ENCODE measurements at places on chromosomes 5 and 9.

GRCh38 chr5:6584727-6585126, 48.1 kb downstream of the NSUN2 start:
- DNase-seq, result no peak

GRCh38 chr9:124813041-124813440, 36.1 kb downstream of the OLFML2A start:
- DNase-seq, result no peak

- DNase-seq, result no peak
Measured at GRCh38 chr5:78362220-78362619, 1.8 kb downstream of the SCAMP1 start.

DNA sequence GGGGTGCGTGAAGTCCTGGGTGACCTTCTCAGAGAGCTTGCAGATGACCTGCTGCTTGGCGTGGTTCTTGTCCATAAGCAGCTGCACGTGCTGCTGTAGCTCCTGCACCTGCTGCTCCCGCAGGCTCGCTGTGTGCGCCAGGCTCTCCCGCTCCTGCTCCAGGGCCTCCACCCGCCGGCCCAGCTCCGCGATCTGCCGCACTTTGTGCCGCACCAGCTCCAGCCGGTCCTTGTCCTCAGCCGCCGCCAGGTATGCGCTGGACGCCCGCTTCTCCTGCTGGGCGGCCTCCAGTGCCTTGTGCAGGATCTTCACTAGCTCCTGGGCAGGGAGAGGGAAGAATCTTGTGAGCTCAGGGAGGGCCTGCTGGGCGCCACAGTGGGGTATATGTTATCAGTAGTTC, 28.5 kb upstream of the CORO2A start:
- no peak for DNase-seq

DNA sequence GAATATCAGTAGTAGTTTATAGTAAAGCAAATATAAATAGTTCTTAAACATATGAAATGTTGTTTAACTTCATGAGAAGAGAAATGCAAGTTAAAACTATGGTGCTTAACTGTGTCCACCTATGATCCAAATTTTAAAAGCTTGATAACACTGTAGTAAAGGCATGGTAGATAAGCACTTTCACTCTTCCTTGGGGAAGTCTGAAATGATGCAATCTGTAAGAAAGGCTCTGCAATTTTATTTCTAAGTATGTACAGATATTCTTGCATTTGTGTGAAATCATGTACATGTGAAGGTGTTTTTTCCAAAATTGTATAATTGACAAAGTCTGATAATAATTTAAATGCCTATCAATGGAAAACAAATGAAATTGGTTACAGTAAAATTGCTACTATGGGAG, 66.9 kb downstream of the SYK start:
- DNase-seq, result no peak

DNA sequence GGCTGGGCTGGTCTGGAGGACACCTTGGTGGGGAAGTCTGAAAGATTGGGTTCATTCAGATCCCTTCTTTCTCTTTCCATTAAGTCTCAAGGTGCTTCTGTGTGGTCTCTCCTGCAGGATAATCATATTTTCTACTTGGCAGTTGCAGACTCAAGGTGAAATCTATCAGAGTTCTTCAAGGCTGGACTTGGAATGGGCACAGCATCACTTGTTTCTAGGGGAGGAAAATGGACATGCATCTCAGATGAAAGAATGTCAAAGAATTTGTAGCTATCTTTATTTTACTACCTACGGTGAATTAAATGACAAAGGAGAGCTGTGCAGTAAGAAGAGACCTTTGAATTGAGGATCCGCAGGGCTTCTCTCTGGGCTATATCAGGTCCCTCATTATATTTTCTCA, 69.8 kb upstream of the PAPPA start:
- DNase-seq, result no peak

DNA sequence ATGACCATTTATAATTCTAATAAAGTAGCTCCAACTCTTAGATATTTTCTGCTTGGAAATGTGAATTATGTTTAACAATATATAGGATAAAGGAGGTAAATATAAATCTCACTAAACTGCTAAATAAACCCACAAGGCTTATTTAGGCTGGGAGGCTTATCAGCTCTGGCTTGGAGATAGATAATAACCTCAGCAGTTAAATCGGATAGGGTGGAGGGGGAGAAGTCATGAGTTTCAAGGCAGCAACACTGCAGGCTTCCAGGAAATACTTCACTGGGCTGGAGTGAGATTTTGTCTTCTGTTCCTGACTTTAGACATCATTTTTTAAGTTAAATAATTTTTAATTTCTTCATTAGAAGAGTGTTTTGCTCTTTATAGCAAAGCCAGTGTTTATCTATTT, 80.0 kb upstream of the ITGA2 start:
- no peak for DNase-seq

DNA sequence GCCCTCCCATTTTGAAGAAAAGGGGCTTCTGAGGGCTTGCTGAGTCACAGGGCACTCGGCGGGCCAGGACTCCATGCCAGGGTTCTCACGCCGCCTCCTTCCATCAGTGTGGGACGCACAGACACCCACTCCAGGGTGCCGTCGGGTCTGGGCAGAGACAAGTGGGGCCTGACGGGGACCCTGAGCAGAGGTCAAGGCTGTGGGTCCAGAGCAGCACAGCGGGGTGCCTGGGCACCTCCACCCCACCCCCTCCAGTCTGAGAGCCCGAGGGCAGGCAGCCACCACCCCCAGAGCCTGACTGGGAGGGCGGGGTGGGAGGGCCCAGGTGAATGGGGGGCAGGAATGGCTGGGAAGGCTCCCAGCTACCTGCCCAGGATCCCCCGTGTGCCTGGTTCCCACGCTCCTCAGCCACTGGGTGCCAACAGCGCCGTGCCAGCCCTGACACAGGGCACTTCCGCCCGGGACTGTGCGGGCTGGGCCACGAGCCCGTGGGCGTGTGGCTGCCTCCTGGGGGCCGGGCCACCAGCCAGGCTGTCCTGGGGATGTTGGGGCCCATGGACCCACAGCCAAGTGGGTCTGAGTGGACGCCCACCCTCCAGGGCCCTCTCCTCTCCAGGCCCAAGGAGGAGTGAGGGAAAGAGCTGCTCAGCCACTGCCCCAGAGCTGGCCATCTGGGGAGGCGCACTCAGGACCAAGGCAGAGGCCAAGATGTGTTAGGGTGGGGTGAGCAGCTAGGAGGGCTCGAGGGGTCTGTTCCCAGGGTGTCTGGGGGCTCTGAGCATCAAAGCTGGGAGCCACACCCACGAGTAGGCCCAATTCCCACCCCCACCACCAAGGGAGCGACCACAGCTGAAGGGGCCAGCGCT, 10.1 kb upstream of the NRARP start:
- no peak for DNase-seq

- DNase-seq, result no peak
Measured at GRCh38 chr9:127083138-127083980, 39.1 kb downstream of the ANGPTL2 start.

DNA sequence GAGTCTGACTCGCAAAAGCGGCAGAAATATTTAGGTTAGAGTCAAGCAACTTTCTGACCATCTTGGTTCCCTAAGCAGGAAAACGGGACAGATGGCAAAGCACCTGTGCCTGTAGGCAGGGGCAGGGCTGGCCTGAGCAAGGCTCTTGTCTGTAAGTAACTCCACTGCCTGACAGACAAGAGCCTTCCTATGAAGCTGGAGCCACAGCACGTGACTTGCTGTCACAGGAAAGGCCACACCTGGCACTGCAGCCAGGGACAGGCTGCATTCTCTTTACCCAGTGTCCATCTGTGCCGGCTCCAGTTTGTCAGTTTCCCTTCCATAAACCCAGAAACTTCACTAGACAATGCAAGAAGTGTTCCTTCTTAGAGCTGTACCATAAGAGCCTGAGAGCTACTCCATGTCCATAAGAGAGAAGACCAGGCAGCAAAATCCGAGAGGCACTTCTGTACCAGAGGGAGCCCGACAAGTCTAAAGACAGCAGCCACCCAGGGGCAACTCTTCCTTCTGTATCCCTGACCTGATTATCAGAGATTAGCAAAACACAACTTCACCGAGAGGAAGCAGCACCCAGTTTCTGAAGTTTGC, 78.1 kb downstream of the GPR21 start:
- DNase-seq, result no peak

GRCh38 chr5:116305899-116306298, 221.1 kb downstream of the COMMD10 start:
- no peak for DNase-seq

DNA sequence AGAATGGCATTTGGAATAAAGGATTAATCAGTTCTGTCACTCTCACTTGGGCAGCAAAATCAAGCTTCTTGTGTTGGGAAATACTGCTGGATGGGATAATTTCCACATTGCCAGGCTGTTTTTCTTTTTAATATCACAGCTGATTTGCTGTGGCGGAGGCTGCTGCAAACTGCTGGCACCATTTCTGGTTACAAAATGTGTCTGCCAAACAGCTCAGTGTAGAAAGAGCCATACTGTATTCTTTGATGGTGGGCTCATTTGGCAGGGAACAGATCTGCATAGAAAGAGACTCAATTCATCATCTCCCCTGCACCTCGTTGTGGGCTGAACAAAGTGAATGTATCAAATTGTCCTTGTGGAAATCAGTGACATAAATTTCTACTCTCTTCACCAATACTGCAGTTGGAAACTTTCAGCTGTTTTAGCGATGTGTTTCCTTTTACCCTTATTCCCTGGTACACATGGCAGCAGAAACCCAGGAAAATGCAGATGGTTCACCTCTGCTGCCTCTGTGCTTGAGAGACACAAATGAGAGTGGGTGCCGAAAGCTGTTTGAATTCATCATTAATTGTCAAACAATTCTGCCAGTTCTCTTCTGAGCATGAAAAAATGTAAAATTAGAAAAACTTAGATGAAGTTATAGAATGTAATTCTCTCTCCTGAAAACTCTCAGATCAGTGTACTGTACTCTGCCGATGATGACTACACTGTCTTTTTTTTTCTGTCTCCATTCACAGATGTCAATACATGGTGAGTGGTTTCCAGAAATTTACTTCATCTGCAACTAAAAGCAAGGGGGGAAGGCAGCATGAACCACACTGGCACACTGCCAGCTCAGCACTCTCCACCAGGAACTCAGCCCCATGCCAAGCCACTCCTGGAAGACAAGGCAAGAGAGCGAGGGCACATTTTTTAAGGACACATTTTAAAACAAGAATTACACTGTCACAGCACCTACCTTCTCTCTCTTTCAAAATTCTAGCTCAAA, 75.0 kb downstream of the HMHB1 start:
- DNase-seq, result no peak

DNA sequence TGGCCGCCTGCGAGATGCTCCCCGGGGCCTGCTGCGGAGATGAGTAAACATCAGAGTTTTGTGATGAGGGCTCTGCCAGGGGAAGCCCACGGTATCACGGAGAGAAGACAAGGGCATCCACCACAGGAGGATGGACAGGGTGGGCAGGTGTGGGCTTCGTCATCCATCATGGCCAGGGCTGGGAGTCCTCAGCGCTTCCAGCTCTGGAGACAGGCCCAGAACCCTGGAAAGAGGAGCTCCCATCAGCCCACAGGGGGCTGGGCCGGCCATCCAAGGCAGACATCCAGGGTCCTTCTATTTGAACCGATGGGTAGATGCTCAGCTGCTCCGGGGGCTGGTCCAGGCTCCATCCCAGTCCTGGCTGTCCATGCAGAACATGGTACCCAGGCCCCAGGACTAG, 22.1 kb upstream of the FCN1 start:
- no peak for DNase-seq

DNA sequence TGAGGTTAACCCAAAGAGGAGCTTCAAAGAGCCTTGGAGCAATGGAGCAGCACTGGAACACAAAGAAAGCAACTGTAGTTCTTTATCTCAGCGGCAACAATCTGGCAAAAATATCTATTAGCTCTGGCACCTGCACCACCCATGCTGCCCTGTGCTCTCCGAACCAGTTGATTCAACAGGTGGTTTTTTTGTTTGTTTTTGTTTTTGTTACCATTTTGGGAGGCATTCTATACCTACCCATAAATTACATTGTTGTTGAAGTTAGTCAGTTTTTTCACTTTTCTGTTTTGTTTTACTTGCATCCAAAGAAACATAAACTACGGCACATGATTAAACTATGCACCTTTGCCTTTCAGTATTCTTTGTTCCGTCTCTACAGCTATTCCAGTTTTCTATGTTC, 16.2 kb downstream of the ESM1 start:
- no peak for DNase-seq
